HCT116 (cell line): ENCODE measurements at places on chromosomes 1 and 21. TPM values are rescaled to one million over a fixed set of nuclear protein-coding genes. Genes with fewer than 3 reads are reported as not detected.
A peak's percentile ranks its signal among the peaks of the same experiment; 100 is the strongest.

Gene FCRLB
- total RNA-seq = 1.0 TPM

Gene ARMH1
- total RNA-seq = 3.2 TPM

Gene KLHL12
- total RNA-seq = 33.8 TPM

Gene RPS6KA1
- 47.0 TPM for total RNA-seq

Gene RNU11
- total RNA-seq = not detected

Gene FAM72D
- 16.3 TPM for total RNA-seq

Gene FBXO2
- 81.1 TPM for total RNA-seq

Gene MRPS14
- total RNA-seq = 29.4 TPM

Gene F3
- total RNA-seq = 58.5 TPM

DNA sequence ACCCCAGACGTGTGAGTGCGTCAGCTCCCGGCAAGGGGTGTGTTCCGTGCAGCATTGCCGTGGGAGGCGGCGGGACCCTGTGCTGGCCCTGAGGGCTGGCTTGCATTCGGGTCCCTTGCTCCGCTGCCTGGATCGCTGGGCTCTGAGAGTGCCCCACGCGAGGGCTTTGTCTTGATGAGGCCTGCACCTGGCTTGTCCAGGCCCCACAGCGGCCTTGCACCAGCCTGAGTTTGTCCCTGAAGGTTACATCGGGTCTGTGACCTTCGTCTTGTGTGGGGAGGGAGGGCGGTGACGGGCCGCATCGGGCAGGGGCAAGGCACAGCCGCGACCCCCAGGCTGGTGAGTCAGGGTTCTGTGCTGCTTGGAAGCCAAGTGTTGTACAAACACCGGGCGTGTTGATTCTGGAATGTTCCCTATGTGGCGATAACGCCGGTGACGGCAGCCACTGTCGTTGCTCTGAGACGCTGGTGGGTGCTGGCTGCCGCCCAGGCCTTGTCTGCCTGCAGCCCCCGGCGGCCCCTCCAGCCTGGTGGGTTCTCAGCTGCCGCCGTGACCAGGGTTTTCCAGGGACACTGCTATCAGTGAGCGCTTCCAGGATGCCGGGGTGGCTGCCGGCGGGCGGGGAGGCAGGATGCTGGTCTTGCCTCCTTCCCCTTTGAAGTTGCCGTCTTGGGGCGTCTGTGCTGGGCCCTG lies 42.9 kb downstream of the SLX9 start:
- DNase-seq = no peak

DNA sequence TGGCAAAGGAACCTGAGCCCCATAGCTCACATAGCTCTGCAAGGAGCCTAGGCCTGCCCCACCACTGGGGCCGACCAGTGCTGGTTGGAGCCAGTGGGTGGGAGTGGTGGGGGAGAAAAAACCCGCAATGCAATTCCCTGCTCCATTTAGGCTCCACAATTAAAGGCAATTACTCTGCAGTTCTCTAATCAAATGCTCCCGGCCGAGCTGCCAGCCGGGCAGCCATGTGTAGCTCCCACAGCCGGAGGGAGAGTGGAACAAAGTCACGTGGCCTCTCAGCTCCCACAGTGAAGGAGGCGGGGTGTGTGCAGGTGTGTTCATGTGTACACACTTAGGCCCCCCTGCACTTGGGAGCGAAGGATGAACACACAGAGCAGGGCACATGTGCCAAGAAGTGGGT lies 81.6 kb downstream of the KIRREL1 start:
- no peak for DNase-seq

- no peak for DNase-seq
Measured at GRCh38 chr1:53338423-53338822, 10.6 kb upstream of the LRP8 start.

DNA sequence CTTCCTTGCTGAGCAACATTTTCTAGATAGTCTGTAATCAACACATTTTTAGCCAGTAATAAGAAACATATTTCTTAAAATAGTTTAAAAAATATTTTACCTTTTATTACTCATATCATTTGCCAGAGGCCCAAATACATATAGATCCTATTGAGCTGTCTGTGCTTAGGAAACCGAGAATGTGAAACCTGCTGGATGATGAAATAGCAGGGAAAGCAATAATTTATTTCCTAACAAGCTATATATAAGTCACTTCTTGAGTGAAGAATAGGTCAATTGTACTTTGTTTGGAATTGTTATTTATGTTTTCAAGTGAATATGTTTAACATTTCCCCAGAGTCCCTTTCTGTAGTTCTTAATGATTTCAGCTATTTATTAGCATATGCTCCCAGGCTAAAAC lies 339.9 kb upstream of the TMPRSS15 start:
- DNase-seq = no peak

GRCh38 chr1:62685431-62685859 lies 2.7 kb downstream of the DOCK7 start:
- DNase-seq = no peak

DNA sequence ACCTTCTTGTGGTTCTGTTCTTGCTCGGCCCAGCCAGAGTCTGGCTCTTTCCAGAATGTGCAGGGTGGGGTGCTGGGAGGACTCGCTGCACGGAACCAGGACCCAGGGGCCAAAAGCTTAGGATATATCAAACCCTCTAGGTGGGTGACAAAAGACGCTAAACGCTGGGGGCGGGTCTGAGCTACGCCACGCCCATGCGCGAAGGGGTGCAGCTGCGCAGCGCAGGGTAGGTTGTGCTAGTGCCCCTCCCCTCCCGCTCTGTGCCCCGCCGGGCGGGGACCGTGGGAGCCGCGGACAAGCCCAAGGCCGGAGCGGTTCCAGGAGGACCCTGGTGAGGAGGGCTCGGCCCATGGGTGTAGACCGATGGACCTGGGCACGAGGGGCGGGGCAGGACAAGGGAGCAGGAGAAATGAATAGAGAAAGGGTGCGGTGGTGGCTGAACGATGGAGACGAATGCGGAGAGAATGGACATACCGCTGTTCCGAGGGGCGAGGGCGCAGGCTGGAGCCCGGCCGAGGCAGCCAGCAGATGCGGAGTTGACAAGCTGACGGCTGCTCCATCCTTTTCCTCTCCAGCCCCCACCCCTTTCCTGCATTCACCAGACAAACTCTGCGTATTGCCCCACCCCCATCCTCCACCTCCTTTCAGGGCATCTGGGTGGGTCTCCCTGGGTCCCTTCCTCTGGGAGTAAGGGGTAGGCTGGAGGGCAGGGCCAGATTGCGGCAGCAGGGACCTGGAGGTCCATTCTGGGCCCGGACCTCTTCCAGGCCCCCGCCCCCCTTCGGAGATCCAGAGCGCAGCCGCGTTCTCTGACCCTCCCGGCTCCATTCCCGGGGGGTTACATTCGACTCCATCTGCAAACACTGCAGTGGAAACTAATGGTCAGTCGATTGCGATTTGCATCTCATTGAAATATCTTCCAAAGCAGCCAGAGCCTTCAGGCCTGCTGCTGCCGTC lies at the start of gene RUSC1:
Gene RUSC1, plus strand, starts transcription at position 234 of the 957 bp plus-strand sequence. CDS start 880 bp downstream, outside the sequence.
- DNase-seq = no peak

GRCh38 chr1:228285661-228286504 lies 78.0 kb downstream of the OBSCN start:
- DNase-seq = no peak

- no peak for DNase-seq
Measured at GRCh38 chr1:172149346-172149745, 271.1 kb upstream of the C1orf105 start.

DNA sequence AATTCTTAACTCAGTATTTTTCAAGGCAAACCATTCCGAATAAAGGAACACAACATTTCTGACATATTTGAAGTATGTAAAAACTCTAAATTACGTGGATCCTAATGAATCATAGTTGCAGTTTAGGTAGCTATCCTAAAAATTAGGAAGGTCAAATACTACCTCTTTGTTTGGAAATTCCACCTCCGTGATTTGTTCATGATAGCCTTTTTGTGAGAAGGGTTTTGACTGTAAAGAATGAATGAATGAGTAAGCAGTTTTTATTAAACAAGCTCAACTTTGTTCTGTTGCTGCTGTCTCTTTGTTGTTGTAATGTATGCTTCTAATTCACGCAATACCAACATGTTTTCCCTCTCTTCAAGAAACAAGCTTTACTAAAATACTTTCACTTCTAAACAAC lies 840.4 kb downstream of the USP25 start:
- DNase-seq = no peak

DNA sequence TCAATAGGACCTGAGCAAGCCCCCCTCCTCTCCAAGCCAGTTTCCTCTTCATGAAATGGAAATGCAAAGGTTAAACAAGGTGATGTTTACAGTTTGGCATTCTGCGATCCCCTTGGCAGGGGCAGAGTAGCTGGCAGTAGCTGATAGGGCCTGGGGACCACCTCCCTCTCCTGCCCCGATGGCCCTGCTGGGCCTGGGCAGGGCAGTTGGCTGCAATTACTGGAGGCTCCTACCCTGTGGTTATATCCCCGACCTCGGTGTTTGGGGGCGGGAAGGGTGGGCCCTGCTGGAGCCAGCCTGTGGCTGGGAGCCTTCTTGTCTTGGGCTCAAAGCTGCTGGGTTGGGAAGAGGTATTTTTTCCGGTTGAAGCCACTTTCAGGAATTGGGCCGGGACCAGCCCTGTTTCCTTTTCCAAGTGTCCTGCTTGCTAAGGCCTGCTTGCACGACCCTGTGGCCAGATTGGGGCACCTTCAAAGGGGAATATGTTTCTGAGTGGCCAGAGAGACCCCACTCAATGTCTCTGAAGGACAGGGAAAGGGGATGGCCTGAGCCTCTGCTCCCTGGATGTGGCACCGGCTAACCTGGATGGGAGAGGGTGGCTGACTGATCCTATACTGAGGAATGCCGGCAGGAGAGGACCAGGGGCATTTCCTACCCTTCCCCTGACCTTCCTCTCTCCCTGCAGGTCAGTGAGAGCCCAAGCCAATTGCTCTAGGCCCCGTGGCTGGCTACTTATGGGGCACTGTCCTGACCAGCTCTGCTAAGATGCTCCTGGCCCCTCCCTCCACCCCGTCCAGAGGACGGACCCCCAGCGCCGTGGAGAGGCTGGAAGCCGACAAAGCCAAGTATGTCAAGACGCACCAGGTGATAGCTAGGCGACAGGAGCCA lies 1.9 kb downstream of the FAM110D start:
- no peak for DNase-seq

- DNase-seq = no peak
Measured at GRCh38 chr1:210647406-210648333, 319.0 kb downstream of the HHAT start.

GRCh38 chr21:36320421-36321324 lies 676 bp downstream of the MORC3 start:
- DNase-seq = peak; percentile 28

DNA sequence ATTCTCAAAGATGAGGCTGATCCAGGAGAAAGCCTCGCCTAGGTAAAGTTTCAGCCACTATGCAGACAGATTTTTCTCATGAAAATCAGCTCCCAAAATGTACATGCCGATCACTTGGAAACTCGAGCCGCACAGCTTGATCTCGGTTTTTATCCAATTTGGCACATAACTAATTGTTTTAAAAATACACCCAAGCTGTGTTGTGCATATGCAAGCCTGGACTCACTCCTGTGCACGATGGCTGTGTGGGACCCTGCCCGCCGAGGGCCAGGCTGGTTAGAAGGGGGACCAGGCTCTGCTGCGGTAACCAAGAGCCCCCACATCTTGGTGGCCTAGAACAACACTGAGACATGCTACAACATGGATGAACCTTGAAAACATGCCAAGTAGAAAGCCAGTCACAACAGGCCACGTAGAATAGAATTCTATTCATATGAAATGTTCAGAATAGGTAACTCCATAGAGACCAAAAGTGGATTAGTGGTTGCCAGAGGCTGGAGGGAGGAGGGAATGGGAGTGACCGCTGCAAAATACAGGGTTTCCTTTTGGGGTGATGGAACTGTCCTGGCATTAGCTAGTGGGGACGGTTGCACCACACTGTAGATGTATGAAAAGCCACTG lies 16.1 kb upstream of the LDLRAP1 start:
- DNase-seq = no peak

DNA sequence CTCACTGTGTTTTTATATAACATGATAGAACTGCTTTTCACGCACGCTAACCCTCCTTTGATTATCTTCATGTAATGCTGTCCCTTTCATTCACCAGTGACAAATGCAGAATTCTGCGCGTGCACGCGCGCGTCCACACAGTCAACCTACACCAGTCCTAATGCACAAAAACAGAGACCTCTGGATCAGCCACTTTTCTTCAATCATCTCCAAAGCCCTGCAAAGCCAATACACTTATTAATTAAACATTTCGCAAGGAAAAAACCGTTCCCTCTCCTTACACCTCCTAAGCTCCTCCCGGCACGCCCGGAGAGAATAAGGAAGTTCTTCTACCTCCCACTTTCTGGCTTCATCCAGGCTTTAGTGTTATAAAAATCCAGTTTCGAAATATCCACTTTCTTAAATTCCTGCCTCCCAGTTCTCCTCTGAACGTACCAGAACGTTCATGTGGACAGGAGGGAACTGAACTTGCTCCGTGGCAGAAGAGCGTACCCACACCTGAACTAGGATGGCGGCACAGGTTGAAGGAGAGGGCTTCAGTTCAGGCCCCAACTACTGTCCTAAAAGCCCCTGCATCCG lies 4.6 kb downstream of the LMX1A start:
- DNase-seq = no peak

DNA sequence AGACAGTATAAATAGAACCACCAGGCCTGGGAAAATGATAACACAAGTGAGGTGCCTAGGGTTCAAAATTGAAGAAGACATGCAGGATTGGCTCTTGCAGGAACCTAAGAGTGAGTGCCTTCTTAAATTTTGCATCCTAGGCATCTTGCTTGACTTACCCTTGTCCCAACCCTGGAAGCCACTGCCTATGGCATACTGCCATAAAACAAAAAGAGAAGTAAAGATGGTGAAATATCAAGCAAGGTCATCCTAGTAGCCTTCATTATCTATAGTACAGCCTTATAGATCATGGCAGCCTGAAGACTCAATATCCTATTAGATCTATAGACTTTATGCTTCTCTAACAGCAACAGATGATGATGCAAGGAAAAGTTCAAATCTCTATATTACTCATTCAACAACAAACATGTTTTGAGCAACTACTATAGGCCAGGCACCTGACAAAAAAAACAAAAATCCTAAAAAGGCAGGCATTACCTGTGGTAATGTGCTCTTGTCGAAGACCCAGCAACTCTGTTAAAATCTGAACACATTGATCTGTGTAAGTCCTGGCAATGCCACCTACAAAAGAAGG lies 6.3 kb downstream of the AP4B1 start:
- no peak for DNase-seq

- DNase-seq = no peak
Measured at GRCh38 chr21:33053951-33054350, 16.0 kb upstream of the OLIG1 start.

DNA sequence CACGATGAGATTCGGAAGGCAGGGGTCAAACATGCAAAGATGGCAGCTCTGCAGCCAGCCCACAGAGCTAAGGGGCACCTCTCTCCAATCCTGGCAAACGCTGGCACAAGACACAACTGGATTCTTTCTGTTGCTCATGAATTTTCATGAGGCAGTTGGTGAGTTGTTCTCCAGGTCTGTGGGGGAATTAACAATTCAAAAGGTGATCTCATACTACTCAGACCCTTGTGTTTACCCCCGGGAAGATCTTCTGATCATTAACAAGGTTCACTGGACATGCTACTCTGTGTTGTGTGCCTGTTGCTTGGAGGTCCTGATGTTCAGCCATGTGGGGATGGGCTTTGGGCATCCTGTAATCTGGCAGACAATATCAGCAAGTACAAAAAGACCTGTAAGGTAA lies 128.9 kb downstream of the HHAT start:
- DNase-seq = no peak
